ENCODE measurements at places on chromosomes 12 and 14.

- DNase-seq = no peak
Measured at GRCh38 chr12:24750263-24750662, 198.6 kb downstream of the BCAT1 start.

DNA sequence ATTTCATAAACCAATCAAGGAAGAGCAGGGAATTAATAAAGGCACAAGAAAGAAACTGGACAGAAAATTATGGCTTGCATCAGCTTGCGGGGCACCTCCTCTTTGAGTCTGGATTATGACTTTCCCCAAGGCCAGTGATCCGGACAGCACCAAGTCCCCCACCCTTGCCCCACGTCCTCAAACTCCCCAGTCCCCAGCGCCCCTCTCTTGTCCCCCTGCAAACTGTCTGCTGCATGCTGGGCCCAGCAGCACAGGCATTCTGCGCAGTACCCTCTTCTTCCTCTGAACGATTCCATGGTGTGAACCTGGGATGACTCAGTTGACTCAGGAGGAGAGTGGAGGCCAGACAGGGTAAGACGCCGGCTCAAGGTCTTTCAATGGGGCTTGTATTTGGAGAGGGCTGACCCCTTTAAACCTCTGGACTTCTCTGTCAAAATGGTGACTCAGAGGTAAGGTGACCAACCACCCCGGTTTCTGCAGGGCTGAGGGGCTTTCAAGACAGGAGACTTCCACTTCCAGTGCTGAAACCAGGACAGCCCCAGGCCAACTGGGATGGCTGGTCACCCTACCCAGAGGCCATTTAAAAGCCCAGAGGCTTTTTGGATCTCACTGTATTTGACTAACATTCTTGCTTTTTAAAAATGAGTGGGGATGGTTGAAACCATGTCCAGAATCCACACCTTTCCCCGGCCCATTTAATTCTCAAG is 13.5 kb downstream of the C14orf132 start:
- no peak for DNase-seq

DNA sequence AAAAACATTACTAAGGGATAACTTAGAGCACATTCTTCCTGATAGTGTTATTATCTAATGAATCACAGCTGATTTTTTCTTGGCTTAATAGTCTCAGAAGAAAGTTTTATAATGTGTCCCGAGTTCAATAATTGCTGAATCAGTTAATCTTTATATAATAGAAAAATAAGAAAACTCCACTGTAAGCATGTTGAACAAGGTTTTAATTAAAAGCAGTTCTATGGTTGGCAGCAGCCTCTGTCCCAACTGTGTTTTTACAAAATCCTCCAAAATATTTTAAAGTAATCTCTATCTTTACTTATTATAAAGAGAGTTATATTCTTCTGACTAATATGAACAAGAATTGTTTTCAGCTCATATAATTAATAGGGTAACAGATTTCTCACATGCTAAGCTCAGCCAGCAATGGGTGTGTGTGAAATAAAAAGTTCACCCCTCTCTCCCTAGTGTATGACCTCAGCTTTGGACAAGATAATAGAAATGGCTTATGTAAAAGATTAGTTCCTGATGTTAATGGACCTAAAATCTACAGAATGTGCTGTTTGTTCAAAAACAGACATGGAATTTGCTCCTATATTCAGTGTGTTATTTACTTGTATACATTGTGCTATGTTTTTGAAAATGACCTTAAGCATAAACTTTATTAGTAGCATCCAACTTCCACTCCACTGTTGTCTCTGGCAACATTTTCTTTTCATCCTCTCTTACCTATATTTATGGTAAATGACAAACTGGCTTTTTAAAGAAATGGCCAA is 67.1 kb upstream of the DCN start:
- DNase-seq = peak; percentile 68

- no peak for DNase-seq
Measured at GRCh38 chr12:64125913-64126312, 96.2 kb downstream of the KICS2 start.

DNA sequence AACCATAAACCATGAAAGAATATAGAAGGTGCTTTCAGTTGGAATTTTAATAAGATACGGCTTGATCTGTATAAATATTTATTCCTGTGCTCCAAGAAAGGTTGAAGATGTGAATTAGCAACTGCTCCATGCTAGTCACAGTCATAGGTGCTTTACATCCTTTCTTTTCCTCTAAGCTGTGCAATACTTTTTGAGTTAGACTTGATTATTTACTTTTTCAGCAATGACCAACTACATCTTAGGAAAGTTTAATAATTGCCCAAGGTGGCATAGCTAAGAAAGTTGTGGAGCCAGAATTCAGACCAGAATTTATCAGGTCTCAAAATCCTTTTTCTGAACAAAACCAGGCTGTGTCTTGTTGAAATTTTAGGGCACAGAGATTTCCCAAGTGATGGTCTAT is 13.7 kb downstream of the TRHDE start:
- no peak for DNase-seq

- DNase-seq = peak; percentile 70
Measured at GRCh38 chr14:71725922-71726579, 206.2 kb upstream of the RGS6 start.

DNA sequence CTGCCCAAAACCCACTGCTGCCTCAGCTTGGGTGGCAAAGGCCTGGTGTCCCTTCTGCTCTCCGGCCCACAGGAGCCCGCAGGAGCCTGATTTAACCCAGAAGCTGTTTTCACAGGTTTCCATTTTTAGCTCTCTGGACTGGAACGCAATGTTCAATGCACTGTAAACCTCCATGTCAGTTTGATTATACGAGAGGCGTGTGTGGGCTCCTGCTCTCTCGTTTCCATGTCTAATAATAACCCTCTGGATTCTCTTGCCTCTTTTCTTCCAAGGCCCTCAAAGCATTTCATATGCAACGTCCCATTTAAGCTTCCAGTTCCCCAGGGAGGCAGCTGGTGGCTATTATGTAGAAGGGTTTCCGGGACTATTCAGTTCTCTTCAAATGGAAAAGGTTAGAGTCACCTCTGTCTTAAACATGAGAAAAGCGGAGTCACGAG is 161.1 kb downstream of the SUDS3 start:
- DNase-seq = no peak

Data from fibroblast of skin of scalp (primary cell).